Thoracic aorta endothelial cell (primary cell): ENCODE measurements at places on chromosomes 3 and 15. TPM values are rescaled to one million over a fixed set of nuclear protein-coding genes. Genes with fewer than 3 reads are reported as not detected.

EPB42 gene
- not detected in 2 replicates for total RNA-seq

PEX11A gene
- 3.1 and 5.2 TPM in 2 replicates for total RNA-seq

UTS2B gene
- total RNA-seq: 0.29 and 0.66 TPM in 2 replicates

ASTE1 gene
- 6.5 and 8.1 TPM in 2 replicates for total RNA-seq

LHFPL4 gene
- total RNA-seq: not detected in 2 replicates

VEPH1 gene
- 325 and 390 TPM in 2 replicates for total RNA-seq

MME gene
- 16.6 and 25.8 TPM in 2 replicates for total RNA-seq

NOX5 gene
- 0.07 TPM in 1 of 2 replicates, not detected in the other for total RNA-seq

CEMIP gene
- total RNA-seq: 0.50 and 1.1 TPM in 2 replicates

KBTBD13 gene
- not detected in 2 replicates for total RNA-seq
